ENCODE measurements at places on chromosomes 12 and 14. TPM values are rescaled to one million over a fixed set of nuclear protein-coding genes. Genes with fewer than 3 reads are reported as not detected.
A peak's percentile ranks its signal among the peaks of the same experiment; 100 is the strongest.

DNA sequence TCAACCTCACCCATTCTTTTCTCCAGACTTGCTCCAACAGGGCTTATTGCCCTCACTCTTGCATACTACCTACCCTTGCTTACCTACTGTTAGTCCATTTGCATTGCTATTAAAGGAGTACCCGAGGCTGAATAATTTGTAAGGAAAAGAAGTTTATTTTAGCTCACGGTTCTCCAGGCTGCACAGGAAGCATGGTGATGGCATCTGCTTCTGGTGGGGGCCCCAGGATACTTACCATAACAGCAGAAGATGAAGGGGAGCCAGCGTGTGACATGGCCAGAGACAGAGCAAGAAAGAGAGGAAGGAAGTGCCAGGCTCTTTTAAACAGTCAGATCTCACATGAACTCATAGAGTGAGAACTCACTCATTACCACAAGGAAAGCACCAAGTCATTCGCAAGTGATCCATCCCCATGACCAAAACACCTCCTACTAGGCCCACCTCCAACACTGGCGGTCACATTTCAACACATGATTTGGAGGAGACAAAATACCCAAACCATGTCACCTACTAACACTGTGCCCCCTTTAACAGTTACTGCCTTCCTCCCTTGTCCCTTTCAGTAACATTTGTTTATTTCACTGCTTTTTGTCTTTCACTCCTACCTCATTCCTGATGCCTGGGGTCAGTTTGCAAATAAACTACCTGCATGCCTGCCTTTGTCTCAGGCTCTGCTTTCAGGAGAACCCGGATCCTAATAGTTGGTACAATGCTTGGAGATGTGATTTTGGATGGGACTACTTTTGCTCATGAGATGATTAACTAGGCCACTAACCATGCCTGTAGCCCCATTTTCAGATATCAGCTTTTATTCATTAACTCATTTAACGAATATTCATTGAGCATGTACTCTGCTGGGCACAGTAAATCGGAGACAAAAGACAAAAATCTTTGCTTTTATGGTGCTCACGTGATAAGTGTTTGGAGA, 41.6 kb upstream of the CSRP2 start:
- no peak overlapping the region for H3K27ac ChIP-seq
- no peaks in the 10 kb centered on the region for H3K27me3 ChIP-seq
- no peak for DNase-seq
- no peaks in the 10 kb centered on the region for H3K36me3 ChIP-seq
- H3K4me1 ChIP-seq: no peaks in the 10 kb centered on the region

GRCh38 chr12:103827911-103828391, 13.1 kb downstream of the NT5DC3 start:
- H3K36me3 ChIP-seq: no peaks in the 10 kb centered on the region
- H3K27me3 ChIP-seq: no peaks in the 10 kb centered on the region
- H3K4me3 ChIP-seq: no peak overlapping the region
- H3K4me1 ChIP-seq: peaks cover 6% of the 10 kb centered on the region
- peak overlapping the region; percentile 24 for H3K27ac ChIP-seq
- no peak for DNase-seq

- H3K4me3 ChIP-seq: peak within 1 kb of the TSS; percentile 50
- H3K36me3 ChIP-seq: no peaks in the 10 kb centered on the region
- H3K4me1 ChIP-seq: peaks cover 37% of the 10 kb centered on the region
- no peaks in the 10 kb centered on the region for H3K27me3 ChIP-seq
- DNase-seq: no peak
These were observed at the start of gene CRIP2 for GRCh38 chr14:105474483-105475268. Gene CRIP2 (plus strand): TSS chr14:105474821. CDS start chr14:105474863, 42 bp downstream.

GRCh38 chr12:66060163-66060907, 70.2 kb downstream of the LLPH start:
- H3K4me1 ChIP-seq: no peaks in the 10 kb centered on the region
- no peak overlapping the region for H3K27ac ChIP-seq
- no peak overlapping the region for H3K4me3 ChIP-seq
- no peaks in the 10 kb centered on the region for H3K36me3 ChIP-seq
- DNase-seq: no peak
- no peaks in the 10 kb centered on the region for H3K27me3 ChIP-seq

DNA sequence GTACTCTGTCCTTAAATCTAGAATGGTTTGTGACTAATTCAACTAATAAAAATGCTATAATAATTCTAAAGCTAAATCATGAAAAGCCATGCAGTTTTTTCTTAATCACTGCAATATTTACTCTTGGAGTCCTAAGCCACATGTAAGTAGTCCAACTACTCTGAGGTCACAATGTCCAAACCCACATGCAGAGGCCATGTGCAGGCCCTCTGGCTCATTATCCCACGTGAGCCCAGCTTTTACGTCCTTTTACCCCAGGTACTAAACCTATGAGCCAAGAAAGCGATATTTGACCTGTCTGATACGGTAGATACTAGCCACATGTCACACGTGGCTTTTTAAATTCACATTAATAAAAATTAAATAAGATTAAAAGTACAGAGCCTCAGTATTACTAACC, 12.5 kb downstream of the TAS2R13 start:
- no peaks in the 10 kb centered on the region for H3K36me3 ChIP-seq
- no peaks in the 10 kb centered on the region for H3K27me3 ChIP-seq
- H3K27ac ChIP-seq: no peak overlapping the region
- no peak overlapping the region for H3K4me3 ChIP-seq

DNA sequence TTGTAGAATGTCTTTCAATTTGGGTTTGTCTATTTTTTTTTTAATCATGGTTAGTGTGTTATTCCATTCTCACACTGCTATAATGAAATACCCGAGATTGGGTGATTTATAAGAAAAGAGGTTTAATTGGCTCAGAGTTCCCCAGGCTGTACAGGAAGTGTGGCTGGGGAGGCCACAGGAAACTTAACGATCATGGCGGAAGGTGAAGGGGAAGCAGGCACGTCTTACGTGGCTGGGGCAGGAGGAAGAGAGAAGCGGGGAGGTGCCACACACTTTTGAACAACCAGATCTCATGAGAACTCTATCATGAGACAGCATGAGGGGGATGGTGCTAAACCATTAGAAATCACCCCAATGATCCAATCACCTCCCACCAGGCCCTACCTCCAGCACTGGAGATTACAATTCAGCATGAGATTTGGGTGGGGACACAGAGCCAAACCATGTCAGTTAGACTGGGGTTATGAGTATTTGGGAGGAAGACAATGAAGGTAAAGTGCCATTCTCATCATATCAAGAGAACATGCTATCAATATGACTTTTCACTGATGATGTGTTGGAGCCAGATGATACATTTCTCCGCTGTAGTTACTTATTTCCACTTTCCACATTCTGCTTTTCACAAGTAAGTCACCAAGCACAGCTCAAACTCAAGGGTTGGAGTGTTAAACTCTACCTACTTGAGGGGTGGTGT, 45.8 kb downstream of the AP5M1 start:
- DNase-seq: no peak
- no peak overlapping the region for H3K27ac ChIP-seq
- no peaks in the 10 kb centered on the region for H3K36me3 ChIP-seq
- H3K27me3 ChIP-seq: no peaks in the 10 kb centered on the region
- no peaks in the 10 kb centered on the region for H3K4me1 ChIP-seq

GRCh38 chr14:103802356-103802755, 45.0 kb downstream of the PPP1R13B start:
- H3K27me3 ChIP-seq: no peaks in the 10 kb centered on the region
- no peak overlapping the region for H3K4me3 ChIP-seq
- no peaks in the 10 kb centered on the region for H3K36me3 ChIP-seq
- peaks cover 4% of the 10 kb centered on the region for H3K4me1 ChIP-seq

DNA sequence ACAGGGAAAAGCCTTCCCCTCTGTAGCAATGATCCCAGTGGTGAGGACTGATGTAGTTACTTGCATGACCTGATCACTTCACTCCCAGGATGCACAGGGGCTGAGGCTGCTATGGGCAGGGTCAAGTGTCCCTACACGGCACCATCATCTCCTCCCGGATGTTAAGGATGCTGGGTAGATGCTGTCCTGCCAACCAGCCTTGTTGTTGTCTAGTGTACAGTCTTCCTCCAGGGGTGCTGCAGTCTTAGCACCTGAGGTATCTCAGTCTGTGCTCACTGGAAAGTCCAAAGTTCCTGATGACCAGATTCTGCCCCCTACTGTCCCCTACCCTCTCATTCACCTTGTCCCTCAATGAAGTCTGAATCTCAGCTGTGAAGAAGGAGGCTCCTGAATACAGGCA, 20.1 kb downstream of the CPM start:
- H3K27ac ChIP-seq: no peak overlapping the region
- H3K27me3 ChIP-seq: no peaks in the 10 kb centered on the region
- H3K4me3 ChIP-seq: no peak overlapping the region
- H3K36me3 ChIP-seq: no peaks in the 10 kb centered on the region

DNA sequence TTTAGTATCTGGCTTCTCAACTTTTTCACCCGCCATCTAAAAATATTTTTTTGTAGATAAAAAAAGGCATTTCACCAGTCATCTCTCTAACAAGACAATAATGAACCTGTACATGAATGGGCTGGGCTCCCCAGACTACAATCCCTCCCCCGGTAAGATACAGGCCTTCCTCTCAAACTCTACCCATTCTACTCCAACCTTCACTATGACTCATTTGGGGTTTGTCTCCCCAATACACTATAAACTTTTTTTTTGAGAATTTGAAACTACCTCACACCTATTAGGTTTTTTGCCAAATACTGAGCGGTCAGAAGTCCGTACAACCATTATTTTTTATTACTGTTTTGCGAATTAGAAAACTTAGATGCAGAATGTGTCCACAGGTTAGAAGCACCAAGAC, 784 bp downstream of the RPL6 start:
- peaks cover 15% of the 10 kb centered on the region for H3K36me3 ChIP-seq
- H3K27me3 ChIP-seq: no peaks in the 10 kb centered on the region
- no peak for DNase-seq
- peak overlapping the region; percentile 86 for H3K27ac ChIP-seq
- H3K4me1 ChIP-seq: no peaks in the 10 kb centered on the region
- H3K4me3 ChIP-seq: peak overlapping the region; percentile 60

Gene OTUB2
- 3.0 TPM for total RNA-seq

Gene CAND1
- total RNA-seq: 65.1 TPM

GRCh38 chr12:24937553-24938244, 11.2 kb downstream of the BCAT1 start:
- no peak overlapping the region for H3K27ac ChIP-seq
- H3K4me1 ChIP-seq: no peaks in the 10 kb centered on the region
- no peak for DNase-seq
- H3K36me3 ChIP-seq: no peaks in the 10 kb centered on the region

Gene SERPINA10
- total RNA-seq: not detected

GRCh38 chr14:27078191-27078590, 480.4 kb upstream of the NOVA1 start:
- no peaks in the 10 kb centered on the region for H3K36me3 ChIP-seq
- H3K4me1 ChIP-seq: no peaks in the 10 kb centered on the region
- DNase-seq: no peak

DNA sequence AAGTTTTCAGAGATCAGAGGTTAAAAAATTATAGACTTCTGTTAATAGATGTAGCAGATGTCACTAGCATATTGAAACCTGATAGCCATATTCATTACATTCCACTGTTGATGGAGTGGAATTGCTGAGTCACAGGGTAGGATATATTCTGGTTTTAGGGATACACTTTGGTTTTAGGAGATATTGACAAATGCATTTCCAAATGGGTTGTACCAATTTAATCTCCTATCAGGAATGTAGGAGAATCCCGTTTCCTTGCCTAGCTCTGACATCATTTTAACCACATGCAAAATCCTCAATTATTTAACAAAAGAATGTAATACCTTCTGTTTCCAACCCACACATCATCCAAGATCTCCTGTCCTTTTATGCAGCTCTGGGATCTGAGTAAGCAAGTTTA, 30.7 kb upstream of the ESR2 start:
- H3K27ac ChIP-seq: no peak overlapping the region
- H3K27me3 ChIP-seq: no peaks in the 10 kb centered on the region
- H3K36me3 ChIP-seq: no peaks in the 10 kb centered on the region
- no peak for DNase-seq

- H3K4me3 ChIP-seq: no peak overlapping the region
- no peak for DNase-seq
- no peaks in the 10 kb centered on the region for H3K4me1 ChIP-seq
- no peaks in the 10 kb centered on the region for H3K36me3 ChIP-seq
These were observed 78.4 kb upstream of the GZMB start for GRCh38 chr14:24712374-24712773.

Gene ASB2
- total RNA-seq: 17.4 TPM

GRCh38 chr14:80393766-80394165, 182.5 kb upstream of the DIO2 start:
- H3K36me3 ChIP-seq: no peaks in the 10 kb centered on the region
- no peak overlapping the region for H3K27ac ChIP-seq
- H3K27me3 ChIP-seq: no peaks in the 10 kb centered on the region

DNA sequence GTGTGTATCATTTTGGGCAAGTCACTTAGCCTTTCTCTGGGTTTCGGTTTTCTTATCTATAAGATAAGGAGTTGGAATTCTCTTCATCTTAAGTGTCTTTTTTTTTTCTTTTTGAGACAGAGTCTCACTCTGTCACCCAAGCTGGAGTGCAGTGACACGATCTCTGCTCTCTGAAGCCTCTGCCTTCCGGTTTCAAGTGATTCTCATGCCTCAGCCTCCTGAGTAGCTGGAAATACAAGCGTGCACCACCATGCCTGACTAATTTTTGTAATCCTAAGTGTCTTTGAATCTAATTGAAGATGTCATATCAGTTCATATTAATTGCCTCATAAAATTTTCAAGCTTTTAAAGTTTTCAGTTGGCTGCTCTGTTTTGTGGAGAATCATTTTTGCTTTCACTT, 4.0 kb downstream of the SRGAP1 start:
- H3K4me1 ChIP-seq: no peaks in the 10 kb centered on the region
- no peaks in the 10 kb centered on the region for H3K27me3 ChIP-seq
- H3K36me3 ChIP-seq: no peaks in the 10 kb centered on the region
- no peak overlapping the region for H3K4me3 ChIP-seq
- H3K27ac ChIP-seq: no peak overlapping the region

- no peaks in the 10 kb centered on the region for H3K4me1 ChIP-seq
- no peak overlapping the region for H3K4me3 ChIP-seq
- no peak for DNase-seq
- no peaks in the 10 kb centered on the region for H3K27me3 ChIP-seq
- peak overlapping the region; percentile 97 for H3K27ac ChIP-seq
- H3K36me3 ChIP-seq: no peaks in the 10 kb centered on the region
These were observed 5.7 kb downstream of the SOCS2 start for GRCh38 chr12:93578221-93578620.

GRCh38 chr14:92702441-92702918, 45.9 kb downstream of the LGMN start:
- H3K36me3 ChIP-seq: no peaks in the 10 kb centered on the region
- H3K27me3 ChIP-seq: no peaks in the 10 kb centered on the region

Gene COX14
- total RNA-seq: 59.9 TPM

All from prostate gland (tissue), 2 donors.